Astrocyte of the cerebellum (primary cell): ENCODE measurements at places on chromosomes 3 and 15.

GRCh38 chr3:20141851-20142250, 44.2 kb downstream of the SGO1 start:
- DNase-seq = peak; percentile 80

- DNase-seq = no peak
These were observed 14.4 kb downstream of the THSD4 start for GRCh38 chr15:71129669-71130068.

DNA sequence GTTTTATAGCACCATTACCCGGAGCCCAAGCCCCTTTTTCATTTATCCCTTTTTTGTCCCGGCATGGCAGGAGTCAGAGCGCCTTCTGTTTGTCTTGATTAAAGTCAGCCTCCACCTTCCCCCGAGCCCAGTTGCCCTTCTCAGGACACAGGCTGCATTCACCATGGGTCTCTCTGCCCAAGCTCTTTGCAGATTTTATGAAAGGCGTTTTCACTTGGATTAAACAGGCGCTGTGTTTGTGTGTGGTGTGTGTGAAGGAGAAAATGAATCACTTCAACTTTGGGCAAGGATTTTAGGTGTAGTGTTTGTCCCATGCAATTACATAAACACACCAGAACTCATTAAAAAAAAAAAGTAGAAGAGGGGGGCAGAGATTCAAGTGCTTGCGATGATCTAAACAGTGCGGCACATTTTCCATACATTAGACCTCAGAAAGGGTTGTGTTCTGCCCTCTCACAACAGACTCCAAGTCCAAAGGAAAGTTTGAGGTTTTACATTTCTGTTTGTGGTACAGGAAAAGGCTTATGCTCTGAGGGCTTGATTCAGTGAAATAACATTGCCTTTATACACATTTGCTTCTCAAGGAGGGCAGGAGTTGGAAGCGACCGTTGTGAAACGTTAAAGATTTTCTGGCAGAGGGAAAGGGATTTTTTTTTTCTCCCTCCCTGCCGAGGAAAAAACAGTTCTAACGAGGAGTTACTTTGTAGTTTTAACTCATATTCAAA, 14.5 kb upstream of the IL16 start:
- no peak for DNase-seq

GRCh38 chr15:75790631-75791336, 52.5 kb upstream of the UBE2Q2 start:
- DNase-seq = no peak

GRCh38 chr3:148937467-148938255, 53.7 kb upstream of the GYG1 start:
- no peak for DNase-seq

- no peak for DNase-seq
These were observed 1530.3 kb downstream of the SI start for GRCh38 chr3:163548015-163548414.

DNA sequence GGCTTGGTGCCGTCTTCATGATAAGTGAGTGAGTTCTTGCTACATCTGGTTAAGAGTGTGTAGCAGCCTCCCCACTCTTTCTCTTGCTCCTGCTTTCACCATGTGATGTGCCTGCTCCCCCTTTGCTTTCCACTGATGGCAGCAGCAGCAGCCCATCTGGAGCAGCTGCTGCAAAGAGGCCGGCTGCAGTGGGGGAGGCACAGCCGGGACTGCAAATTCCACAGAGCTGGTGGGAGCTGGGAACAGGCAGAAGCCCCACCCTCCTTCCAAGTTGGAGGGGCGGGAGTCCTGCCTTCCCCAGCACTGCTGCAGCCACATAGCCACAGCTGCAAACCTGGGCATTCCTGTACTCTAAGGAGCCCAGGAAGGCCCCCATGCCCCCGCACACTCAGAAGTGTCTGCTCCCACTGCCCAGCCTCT, 62.8 kb upstream of the IMPG2 start:
- DNase-seq = no peak

- no peak for DNase-seq
These were observed 75.0 kb downstream of the BFSP2 start for GRCh38 chr3:133474817-133475216.

GRCh38 chr15:38626443-38627050, 61.9 kb upstream of the RASGRP1 start:
- no peak for DNase-seq

- DNase-seq = no peak
These were observed 66.9 kb downstream of the TLE3 start for GRCh38 chr15:70030851-70031250.

DNA sequence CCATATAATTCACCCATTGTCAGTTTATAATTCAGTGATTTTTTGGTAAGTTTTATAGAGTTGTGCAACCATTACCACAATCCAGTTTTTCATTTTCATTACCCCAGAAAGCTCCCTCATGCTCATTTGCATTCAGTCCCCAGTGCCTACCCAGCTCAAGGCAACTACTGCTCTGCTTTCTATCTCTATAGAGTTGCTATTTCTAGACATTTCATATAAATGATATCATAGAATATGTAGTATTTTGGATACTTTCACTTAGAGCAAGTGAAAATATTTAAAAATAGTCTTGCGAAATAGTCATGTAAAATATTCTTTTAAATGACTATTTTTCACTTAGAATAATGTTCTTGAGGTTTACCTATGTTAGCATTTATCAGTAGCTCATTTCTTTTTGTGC, 42.1 kb downstream of the ZNF654 start:
- DNase-seq = no peak

DNA sequence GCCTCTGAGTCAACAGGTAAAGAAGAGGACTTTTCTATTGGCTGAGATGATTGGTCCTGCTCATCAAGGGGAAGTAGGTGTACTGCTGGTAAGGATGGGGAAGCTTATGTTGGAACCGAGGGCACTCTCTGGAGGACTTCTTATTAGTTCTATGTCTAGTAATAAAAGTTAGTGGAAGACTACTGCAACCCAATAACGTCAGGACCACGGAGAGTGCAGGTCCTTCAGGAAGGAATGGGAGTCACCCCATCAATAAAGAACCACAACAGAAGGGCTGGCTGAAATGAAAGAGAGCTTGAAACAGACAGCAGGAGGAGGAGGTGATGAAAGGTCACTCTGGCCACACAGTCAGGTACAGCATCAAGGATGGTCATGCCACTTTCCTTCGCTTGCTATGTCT, 68.8 kb upstream of the PRR23E start:
- peak; percentile 2 for DNase-seq

DNA sequence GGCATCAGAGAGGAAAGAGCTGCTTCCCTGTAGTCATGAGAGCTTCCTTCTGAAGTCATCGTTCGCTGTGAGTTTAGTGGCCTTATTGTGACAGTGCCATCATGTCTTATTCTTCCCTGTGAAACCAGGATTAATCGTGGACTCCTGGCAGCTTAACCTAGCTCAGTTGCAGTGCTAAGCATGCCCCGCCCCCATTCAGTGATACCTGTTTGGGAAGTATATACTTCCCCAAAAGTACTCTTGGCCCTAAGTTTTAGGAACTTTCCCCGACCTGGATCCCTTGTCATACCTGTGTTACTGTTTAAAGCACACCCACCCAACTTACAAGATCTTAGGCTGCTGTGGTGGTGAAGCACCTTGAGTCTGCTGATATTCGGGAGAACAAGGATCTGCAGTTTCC, 32.1 kb upstream of the TIMP4 start:
- DNase-seq = no peak

- no peak for DNase-seq
These were observed 57.6 kb downstream of the RAB11A start for GRCh38 chr15:65926899-65927298.

- peak; percentile 19 for DNase-seq
These were observed 47.3 kb downstream of the PLSCR2 start for GRCh38 chr3:146421819-146422759.

DNA sequence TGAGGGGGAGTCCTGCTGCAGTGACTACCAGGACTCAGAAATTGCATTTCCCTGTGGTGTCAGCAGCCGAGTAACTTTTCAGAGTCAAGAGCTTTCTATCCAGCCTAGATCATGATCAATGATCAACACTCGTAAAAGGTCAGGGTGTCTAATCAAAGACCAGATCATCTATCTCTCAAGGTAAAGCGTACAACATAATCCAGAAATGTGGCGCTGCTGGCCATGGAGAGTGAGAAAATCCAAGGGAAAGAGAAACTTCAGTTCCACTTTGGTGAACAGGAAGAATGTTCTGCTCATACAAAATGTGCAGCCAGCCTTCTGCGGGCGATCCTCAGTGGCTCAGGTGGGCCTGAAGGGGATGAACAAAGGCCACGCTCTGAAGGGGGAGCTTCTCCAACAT, 1005.8 kb upstream of the NR2F2 start:
- no peak for DNase-seq

GRCh38 chr3:185613016-185613415, 26.9 kb downstream of the SENP2 start:
- DNase-seq = no peak

GRCh38 chr3:107309312-107309711, 67.9 kb upstream of the CCDC54 start:
- DNase-seq = no peak

DNA sequence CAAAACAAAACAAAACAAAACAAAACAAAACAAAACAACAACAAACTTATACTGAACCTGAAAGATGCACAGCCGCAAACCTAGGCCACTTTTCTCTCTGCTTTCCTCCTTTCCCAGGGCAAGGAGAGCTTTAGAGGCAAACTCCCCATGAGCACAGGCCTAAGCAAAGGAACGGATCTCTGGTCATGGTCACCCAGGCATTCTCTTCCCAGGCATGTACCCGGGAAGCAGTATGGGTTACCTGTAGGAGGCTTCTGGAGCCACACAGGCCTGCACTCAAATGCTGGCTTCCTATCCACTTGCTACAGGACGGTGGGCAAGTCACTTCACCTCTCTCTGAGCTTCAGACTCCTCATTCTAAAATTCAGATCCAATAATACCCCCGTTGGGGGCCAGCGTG, 171.8 kb downstream of the SMAD6 start:
- no peak for DNase-seq

DNA sequence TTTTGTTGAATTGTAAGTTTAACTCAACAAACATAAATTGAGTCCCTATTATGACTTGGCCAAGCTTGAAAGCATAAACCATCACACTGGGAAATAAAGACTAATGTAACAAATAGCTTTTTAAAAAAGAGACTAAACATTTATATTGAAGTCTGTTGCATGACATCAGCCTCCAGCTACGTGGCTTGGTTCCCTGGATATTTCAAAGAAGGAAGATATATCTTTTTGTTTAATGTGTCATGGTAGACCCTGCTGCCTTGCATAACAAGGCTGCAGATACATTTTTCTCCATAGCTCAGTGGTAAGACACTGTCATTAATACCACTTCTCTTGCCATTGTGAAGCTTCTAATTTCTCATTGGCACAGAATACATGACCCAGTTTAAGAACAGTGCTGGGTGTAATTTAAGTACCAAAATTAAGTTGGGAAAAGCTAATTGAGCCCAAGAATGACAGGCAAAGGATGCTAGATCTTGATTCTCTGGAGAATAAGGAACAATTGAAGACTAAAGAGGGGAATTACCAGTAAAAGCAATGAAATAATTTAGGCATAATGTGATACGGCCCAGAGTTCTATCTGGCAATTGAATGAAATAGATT, 14.0 kb downstream of the RCN2 start:
- DNase-seq = no peak

DNA sequence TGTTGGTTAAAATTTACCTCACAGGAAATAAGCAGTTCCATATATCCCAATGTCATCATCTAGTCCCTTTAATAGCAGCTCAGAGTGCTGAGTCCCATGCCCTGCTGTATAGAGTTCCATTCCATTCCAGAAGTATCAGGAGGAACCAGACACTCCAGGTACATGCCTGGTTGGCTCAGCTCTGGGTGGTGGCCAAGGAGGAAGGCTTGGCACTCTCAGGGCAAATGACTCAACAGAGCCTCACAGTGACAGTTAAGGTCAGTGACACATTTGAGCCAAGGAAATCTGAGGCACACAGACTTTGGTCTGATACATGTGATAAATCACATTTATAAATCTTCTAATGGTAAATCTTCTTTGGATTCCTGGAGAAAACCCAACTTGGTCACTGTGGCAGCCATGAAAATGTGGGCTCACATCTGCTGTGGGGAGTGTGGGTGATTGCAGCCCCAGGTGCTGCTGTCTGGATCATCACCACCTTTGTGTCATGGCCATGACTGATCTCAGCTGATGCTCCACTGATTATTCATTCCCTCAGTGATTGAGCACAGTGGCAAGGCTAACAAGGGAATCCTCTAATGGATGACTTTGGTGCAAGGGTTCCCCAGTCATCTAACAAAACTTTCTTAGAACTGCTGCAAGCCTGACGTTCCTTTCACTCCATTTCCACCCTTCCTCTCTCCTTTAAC, 9.3 kb downstream of the HHLA2 start:
- DNase-seq = no peak

DNA sequence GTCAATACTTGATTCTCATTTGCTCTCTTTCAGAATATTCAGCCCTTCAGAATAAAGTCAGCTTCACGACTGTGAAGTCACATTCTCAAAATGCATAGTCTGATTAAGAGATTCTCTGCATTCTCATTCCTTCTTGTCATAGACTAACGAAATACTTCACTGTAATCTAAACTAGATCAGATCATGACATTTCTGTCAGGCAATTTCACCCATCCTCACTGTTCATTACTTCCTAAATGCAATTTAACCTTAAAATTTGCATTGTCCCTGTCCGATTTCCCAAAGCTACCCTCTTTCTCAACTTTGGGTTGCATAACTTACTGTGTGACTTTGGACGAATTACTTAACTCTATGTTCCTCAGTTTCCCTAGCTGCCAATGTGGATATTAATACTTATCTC, 6.2 kb downstream of the RPL22L1 start:
- no peak for DNase-seq

DNA sequence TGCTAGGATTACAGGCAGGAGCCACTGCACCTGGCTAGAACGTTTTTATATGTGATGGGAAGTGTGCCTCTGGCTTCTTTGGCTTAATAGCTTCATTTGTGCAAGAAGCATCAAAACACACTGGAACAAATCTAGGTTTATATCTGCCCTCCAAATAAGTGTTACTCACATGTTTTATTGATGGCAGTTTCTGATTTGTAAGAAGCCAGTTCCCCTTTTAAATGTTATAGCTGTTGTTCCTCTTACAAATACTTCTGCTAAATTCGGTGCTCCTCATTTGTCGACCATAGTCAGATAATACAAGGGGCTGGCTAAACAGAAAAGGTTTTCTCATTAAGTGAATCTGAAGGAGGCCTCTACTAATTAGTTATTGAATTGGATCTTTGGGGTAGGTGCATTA, 307.1 kb upstream of the SEMA6D start:
- DNase-seq = no peak

DNA sequence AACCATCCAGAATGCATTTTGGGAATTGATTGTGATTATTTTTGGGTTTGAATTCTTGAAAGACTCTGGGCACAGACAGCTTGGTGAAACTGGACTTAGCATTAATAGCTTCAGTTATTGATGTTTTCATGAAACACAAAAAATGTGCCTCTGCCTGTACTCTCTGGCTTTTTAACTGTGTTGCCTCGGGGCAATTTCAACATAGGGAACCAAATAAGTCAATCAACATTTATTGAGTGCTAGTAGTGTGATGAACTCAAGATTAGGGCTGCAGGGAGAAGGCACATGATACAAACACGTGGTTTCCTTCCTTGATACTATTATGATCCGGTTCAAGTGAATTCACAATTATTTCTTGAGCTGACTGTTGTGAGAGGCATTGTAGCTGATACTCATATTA, 50.8 kb downstream of the UNC13C start:
- no peak for DNase-seq

- no peak for DNase-seq
These were observed 725.4 kb upstream of the DPPA4 start for GRCh38 chr3:110062716-110063115.
